ENCODE measurements at places on chromosomes 12 and 14.

GRCh38 chr14:99740411-99740810 lies 52.8 kb upstream of the EML1 start:
- no peak for DNase-seq

GRCh38 chr12:124544311-124544970 lies 23.0 kb downstream of the NCOR2 start:
- DNase-seq, result no peak

DNA sequence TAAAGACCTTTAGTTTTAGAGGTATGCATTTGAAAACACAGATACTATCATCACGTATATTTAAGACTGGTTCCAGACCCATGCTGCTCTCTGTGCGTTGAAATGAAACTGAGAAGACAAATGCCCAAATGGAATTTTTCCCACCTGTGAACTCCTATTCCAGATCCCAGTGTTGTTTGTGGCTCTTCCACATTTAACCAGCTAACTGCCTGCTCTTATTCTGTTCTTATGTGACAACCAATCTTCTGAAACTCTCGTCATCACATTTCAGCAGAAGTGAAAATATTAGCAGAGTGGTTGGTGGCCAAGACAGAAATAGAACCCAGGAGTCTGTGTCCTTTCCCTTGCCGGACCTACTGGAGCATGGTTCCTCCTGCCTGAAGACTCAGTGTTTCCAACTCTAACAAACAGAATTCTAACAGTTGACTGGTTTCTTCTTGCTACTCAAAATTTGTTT lies 460.2 kb downstream of the RAD51B start:
- no peak for DNase-seq

GRCh38 chr14:61280526-61281185 lies 482 bp downstream of the TMEM30B start:
- no peak for DNase-seq

- DNase-seq, result no peak
Observed at GRCh38 chr12:25615119-25615518, 62.0 kb upstream of the LMNTD1 start.
